ENCODE measurements at places on chromosomes 7 and 10.

DNA sequence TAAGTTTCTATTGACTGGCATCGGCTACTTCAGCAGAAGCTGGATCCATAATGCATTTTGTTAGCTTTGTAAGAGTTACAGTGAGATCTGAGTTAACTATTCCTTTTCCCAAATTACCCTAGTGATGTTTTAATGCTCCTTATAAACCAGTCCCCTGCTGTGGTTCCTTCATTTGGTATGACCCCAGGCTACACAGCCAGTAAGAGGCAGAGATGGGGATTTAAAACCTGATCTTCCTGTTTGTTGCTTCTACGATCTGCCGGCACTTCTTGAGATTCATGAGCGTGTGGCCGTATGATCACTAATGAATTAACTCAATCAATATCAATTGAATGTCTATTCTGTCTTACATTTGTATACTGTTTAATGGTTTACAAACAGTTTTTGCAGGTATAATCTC lies 86.1 kb downstream of the CACNB2 start:
- DNase-seq: no peak

DNA sequence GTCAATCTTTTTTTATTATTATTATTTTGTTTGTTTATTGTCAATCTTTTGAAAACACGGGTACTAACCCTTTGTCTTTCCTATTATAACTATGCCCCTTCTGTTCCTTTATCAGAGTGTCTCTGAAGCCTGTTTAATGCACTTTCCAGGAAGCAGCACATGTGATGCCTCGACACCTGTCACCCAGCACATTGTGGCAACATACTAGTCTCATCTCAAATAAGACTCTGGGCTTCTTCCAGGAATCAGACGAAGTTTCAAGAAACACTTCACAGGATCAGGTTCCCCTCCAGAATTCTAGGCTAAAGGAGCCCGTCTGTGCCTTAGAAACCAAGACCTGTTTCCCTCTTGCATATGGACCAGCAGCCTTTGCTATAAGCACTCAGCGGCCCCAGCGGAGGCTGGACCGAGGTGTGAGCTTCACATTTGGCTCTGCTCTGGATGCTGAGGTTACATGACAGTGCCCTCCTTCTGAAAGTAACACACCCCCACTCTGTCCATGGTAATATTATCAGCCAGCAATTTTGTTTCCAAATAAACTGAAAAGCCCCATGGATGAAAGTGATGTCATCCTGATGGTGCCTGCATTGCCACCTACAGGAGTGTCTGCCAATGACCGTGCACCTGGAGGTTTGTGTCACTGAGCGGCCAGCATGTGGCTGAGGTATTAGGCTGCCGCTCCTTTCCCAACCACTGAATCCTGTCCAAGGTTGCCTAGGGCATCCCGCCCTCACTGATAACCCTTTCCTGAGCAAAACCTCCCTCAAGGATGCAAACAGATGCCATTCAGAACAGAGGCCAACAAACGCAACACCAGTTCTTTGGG lies 38.1 kb downstream of the MKI67 start:
- DNase-seq: no peak

DNA sequence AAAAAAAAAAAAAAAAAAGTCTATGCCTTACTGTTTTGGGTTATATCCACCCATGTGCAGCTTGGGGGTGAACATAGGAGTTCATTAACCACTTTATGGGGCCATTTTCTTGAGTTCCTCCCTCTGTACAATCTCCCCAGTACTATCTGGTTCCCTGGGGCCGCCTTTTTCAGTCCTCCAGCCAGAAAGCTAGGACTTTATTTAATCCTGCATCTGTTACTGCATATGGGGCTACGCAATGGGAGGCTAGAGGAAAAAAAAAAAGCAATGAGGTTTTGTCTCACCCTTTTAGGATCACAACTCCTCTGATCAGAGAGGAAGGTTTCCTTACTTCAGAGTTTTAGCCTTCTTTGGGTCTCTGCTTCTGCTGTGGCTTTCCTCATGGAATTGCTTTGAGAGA lies 51.0 kb downstream of the BTRC start:
- DNase-seq: no peak

- no peak for DNase-seq
These were observed 39.8 kb upstream of the CDK13 start for GRCh38 chr7:39910108-39910869.

DNA sequence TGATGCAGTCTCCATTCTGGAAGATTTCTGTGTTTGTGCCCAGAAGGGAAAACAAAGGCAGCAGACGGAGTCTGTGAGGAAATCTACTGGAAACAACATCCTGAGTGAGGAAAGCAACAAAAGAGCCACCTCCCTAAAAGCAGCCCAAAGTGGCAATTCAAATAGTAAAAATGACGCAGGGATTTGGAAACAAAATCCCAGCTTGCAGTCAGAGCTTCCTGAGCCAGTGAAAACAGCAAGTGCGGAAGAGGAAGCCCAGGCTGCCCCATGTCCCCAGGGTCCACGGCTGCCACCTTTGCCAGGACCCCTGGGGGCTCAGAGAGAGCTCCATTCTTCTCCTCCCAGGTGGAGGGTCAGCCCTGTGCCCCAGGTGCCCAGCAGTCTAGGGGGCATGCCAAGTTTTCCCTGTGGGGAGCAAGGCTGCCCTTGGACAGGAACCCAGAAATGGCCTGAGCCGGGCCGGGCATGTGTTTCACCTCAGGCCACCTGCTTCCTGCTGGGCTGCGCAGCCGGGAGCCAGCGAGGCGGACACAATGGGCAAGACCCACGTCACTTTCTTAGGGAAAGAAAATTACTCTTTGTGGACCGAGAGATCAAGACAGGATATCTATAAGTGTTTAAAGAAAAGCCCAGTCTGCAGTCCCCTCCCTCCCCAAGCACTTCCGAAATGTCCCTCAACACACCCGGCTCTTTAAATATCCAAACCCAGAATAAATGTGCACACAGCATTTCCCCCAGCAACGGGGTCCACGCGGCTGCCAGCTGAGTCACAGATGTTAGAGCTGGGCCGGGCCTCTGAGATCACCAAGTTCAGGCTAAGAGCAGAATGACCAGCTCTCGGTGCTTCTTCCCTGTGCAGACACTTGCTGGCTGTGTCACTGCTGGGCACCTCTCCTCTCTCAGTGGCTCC lies 231.1 kb downstream of the ARHGAP12 start:
- no peak for DNase-seq

DNA sequence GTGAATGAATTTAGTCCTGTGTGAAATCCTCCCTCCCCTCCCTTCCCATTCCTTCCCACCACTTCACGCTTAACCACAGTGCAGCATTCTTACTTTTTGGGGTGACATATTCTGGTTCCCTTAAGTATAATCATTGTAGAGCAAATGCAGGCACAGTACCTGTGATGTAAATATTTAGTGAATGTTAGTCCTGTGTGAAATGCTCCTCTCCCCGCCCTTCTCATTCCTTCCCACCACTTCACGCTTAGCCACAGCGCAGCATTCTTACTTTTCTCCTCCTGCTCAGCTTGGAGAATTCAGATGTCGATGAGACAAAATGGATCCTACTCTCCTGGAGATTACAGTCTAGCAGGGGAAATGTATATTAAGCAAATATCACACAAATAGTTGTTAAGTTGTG lies 258.8 kb downstream of the EXOC4 start:
- DNase-seq: no peak

GRCh38 chr7:55004579-55004978 lies 14.2 kb upstream of the EGFR start:
- DNase-seq: no peak

DNA sequence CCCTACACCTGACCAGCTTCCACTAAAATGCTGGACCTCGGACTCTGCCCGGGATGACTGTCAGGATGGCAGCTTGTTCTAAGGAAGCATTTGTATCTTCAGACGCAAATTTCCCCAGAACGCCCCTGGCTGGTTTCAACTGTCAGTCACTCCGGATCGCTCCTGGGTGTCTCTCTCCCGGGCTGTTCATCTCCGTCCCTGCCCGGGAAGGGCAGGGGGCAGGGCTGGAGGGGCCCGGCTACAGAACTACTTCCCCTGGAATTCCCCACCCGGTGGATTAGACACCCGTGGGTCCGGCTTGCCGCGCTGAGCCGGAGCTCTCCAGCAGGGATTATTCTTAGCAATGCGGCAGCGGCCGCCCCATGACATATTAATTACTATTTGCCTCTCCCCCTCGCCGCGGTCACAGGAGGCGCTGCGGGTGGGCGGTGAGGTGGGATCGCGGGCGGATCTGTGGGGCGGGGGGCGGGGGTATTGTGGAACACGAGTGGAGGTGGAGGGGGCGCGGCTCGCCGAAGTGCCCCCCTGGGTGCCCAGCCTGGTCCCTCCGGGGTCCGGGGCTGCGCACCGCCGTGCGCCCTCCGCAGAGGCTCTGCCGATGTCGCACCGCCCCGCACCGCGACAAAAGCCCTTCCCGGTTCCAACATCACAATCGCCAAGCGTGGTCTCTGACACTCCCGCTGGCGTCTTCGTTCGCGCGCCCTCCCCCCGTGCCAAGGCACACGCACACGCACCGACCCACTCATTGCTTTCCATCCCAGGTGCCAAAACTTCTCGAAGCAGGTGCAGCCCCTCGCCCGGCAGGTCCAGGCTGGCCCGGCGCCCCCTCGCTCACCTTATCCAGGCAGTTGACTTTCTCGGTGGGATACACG lies 276.1 kb upstream of the NEBL start:
- DNase-seq: no peak

GRCh38 chr7:150335108-150335773 lies 6.2 kb downstream of the RARRES2 start:
- DNase-seq: no peak

- no peak for DNase-seq
These were observed 47.3 kb upstream of the OIT3 start for GRCh38 chr10:72846238-72846637.

DNA sequence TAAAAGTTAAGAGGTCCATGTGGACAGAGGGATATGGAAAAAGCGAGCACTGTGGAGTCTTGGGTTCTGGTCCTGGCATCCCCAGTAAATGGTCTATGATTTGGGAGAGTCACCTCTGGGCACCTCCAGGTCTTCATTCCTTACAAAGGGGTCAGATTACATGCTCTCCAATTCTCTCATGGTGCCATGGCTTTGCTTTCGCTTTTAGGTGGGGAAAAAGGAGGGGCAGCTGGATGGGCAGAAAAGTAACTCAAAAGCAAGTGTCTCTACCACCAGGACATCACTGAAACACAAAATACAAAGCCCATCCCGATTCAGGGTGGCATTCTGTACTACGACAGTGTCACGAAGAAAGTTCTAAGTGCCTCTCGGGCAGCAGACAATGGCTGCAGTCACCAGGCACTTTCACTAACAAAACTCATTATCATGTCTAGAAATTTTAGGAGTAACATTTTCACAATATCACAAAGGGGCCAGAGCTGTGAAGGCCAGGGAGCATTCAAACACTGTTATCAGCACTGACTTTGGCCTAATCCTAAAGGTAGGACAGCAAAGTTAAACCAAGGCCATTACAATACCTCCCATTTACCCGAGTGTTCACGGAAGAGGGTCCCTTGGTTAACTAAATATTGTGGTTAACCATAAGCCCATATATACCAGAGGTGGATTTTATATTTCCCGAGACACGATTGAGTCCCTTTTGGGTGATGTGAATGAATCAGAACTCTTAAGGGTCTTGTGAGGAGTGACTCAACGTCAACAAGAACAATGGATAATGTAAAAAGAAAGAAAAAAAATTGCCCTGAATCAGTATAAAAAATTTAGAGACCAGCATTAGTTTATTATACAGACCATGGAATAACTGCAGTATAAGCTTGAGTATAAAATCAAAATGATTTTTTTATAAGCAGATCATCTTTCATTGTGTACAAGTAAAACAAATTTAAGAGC lies 2.5 kb downstream of the PSAP start:
- DNase-seq: no peak

GRCh38 chr7:5143935-5144903 lies 45.8 kb upstream of the WIPI2 start:
- peak; percentile 63 for DNase-seq

- no peak for DNase-seq
These were observed 13.0 kb downstream of the GIMAP8 start for GRCh38 chr7:150463461-150463860.

GRCh38 chr7:38831259-38831996 lies 77.6 kb downstream of the VPS41 start:
- DNase-seq: no peak

DNA sequence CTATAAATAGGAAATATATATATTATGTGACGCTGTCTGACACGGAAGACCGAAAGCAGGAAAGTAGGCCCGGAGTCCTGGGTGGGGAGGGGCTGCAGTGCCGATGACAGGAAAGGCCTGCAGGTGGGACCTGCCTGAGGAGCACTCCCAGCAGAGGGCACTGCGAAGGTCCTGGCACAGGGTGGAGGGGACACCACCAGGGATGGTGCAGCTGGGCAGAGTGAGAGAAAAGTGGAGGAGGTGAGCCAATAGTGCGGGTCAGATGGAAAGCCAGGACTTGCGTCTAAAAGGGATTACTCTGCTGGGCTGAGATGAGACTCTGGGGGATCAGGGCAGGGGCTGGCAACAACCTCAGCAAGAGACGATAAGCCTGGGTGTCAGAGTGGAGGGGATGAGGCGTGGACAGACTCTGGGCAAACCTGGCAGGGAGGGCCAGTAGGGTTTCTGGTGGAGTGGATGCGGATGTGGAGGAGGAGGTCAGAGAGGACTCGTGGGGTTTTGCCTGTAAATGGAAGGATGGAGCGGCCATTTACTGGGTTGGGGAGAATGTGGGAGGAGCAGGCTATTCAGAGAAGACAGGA lies 118.2 kb upstream of the ZNF746 start:
- no peak for DNase-seq

- DNase-seq: no peak
These were observed 15.5 kb downstream of the MSRB2 start for GRCh38 chr10:23110722-23111516.

DNA sequence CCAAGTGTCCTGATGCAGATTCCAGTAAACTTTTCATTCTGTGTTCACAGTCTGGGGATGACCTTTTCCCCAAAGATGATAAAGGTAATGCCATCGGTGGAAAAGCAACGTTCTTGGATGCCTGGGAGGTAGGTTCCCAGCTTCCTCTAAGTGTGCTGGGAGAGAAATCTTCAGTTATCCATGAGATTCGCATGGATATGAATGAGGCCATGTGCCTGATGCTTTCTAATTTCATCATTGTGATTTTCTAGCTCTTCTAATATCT lies 5.5 kb downstream of the AKR1B10 start:
- DNase-seq: no peak

- no peak for DNase-seq
These were observed 30.0 kb downstream of the MGMT start for GRCh38 chr10:129497013-129497412.

DNA sequence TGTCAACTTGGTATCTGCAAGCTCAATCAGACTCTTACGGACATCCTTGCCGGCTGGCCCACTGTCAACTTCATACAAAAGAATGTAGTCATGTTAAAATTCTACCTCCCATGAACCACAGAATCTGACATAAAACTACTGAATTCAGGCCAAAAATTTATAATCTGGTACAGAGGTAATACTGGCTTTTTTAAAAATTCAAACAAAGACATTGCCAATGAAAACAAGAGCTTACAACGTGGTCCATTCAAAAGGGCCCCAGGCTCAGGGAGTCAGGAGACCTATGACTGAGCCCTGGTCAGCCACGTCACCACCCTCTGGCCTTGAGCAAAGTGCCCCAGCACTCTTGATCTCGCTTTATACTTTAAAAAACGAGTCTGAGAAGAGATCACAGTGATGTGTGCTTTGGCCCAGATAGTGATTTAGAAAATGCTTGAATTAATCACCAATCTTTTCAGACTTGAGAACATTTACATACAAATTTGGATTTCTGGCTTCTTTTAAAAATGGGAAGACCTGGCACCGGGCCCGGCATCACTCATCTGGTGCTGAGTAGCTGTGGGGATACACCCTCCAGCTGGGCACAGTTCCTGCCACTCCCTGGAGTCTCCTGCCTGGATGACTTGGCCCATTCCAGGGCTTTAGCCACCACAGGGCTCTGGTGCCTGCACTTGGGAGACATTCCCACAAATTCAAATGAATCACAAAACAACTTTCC lies 94.1 kb downstream of the PIP4K2A start:
- no peak for DNase-seq

All from stimulated activated CD4-positive, alpha-beta T cell treated with anti-CD3 and anti-CD28 coated beads, Interleukin-4, amount 100 ng/mL, for 24 hours (primary cell).